ENCODE measurements at places on chromosomes 4 and X.

GRCh38 chr4:113040793-113041192 lies 8.7 kb upstream of the ANK2 start:
- DNase-seq = no peak

- DNase-seq = no peak
Measured at GRCh38 chrX:75273483-75273882, 402 bp upstream of the UPRT start.

- DNase-seq = no peak
Measured at GRCh38 chr4:69095301-69095731, 958 bp upstream of the UGT2B7 start.

DNA sequence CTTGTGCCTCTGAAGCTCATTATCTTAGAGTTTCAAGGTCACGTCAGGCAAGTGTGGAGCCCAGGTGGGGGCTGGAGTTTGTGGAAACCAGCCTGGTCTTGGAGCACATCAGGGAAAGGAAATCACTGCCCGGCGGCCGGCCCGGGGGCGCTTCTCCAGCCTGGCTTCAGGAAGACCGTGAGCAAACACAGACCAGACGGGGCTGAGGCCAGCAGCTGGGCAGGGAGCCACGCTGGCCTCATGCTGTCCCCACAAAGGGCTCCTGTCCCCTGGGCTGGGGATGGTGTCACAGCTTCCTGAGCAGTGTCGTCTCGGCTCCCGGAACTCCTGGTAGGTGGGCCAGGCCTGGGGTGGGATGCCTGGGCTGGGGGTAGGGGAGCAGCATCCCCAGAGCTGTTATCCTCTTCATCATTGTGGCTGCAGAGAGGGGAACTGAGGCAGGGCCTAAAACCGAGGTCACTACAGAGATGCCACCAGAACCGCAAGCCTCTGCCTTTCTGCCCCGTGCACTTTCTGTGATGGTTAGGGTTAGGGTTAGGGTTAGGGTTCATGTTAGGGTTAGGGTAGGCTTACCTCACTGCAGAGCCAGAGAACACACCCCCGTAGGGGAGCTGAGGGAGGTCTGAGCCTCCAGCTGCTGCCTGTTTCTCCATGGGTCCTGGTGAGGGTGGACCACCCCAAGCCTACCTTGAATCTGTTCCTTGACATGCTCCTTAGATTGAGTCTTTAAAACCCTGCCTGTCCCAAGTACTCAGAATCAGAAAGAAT lies 77.5 kb downstream of the HTRA3 start:
- DNase-seq = no peak

DNA sequence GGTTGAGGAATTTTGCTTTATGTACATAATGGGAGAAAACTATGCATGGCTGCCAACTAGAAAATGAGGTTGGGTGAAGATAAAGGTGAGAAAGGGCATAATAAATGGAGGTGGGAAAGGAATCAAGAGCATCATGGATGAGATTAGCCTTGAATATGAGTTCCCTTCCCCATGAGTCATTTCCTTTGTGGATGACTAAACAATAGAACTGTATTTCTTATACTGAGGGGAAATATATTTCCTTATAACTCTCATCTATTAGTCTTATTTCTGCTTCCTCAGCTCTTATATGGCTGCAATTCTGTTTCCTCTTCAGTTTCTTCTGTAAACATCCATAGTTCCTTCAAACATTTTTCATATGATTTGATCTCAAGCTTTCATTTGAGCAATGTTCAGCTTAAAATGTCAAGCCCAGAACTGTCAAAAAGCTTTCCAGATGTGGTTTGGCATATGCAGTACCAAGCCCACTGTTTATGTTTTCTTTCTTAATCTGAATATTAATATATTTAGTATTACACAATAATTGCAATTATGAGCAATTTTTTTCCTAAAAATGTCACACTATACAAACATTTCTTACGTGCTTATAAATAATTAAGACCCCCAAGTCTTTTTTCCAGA lies 100.7 kb upstream of the GRPR start:
- no peak for DNase-seq
